Epithelial cell of proximal tubule (primary cell): ENCODE measurements at places on chromosomes 1 and 21. TPM values are rescaled to one million over a fixed set of nuclear protein-coding genes. Genes with fewer than 3 reads are reported as not detected.

- DNase-seq, result no peak
Measured at GRCh38 chr1:231317306-231318014, 20.2 kb downstream of the EXOC8 start.

The IL10 gene
- not detected in 2 replicates for total RNA-seq

- DNase-seq, result no peak
Measured at GRCh38 chr21:39533545-39534380, 79.0 kb upstream of the B3GALT5 start.

The MSH4 gene
- total RNA-seq, result 0.75 TPM in 1 of 2 replicates, not detected in the other

DNA sequence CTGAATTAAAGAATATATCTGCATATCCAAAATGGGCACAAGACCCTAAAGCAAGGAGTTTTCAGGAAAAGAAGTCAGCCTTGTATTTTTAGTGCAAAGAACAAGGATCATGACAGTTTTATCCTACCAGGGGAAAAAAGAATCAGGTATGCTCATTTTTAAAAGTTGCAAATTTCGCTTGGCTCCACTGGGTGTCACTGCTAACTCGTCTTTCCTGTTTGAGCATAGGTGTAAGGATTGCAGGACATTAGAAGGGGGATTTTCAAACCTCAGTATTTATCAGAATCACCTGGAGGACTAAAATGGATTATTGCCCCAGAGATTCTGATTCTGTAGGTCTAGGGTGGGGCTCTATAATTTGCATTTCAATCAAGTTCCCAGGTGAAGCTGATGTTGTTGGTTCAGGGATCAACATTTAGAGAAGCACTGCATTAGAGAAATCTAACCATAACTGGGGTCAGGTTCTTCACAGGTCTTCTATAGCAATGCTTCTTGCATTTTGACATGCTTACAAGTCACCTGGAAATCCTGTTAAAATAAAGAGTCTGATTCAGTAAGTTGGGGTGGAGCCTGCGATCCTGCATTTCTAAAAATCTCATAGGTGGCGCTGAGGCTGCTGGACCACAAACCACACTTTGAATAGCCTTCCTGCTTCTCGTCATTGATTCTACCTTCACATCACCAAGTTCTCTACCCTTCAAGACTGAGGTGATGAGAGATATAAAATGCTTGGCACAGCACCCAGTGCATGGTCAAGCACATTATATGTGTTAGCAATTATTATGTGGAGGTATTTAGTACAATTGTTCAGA, 39.6 kb downstream of the NUF2 start:
- DNase-seq, result no peak
